ENCODE measurements at places on chromosomes 2 and 18.

- DNase-seq: no peak
Measured at GRCh38 chr2:61620244-61621159, 82.3 kb upstream of the XPO1 start.

DNA sequence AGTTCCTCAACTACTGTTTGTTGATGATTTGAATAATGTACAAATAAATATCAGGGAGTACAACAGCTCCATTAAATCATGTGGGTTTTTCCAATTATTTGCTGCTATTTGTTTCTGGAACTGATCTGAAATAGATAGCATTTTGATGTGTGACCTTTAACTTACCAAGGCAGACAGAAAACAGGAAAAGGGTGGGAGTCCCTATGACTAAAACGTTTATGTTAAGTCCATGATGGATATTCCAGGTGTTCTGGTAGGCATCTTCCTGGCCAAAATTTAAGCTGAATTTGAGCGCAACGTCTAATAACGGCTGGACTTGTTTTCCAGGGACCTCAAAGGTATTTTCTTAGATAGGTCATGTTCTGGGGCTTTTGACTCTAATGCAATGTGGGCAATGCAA, 41.6 kb downstream of the WIPF1 start:
- no peak for DNase-seq

DNA sequence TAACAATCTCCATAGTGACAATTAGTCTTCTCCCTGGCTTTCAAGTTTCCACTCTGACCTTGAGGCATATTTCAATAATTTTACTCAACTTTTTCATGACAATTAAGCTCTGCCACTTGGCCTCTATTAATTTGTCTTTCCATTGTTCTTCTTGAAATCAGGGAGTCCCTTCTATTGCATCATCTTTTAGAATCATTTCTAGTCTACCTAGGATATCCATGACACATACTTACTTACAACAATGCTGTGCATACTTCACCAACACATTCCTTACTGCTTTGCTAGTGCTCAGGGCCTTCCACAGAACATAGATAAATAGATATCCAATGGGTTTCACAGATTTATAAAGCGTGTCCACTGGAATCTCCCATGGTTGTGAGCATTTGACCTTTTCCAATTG, 331.5 kb upstream of the LRP1B start:
- DNase-seq: no peak

DNA sequence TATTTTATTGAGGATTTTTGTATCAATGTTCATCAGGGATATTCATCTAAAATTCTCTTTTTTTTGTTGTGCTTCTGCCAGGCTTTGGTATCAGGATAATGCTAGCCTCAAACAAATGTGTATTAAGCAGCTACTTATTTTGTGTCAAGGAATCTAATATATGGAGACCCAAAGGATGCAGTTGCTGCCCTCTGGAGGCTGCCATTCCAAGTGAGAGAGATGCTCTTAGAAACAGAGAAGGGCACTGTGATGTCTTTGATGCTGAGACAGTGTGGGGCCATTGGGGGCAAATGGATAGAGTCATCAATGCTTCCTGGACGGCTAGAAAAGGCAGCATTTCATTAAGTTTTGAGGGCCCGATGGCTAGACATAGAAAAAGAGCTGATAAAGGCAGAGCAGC, 292.6 kb downstream of the SETBP1 start:
- DNase-seq: no peak

DNA sequence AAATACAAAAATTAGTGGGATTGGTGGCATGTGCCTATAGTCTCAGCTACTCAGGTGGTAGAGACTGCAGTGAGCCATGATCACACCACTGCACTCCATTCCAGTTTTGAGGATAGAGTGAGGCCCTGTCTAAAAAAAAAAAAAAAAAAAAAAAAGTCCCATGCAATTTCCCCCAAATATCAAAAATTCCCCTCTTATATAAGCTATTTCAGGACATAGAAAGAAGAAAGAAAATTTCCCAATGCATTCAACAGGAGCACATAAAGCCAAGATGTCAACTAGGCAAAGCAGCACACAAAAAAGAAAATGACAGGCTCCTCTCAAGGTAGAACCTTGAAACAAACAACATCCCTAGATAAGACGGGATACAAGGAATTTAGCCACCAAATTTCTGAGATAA, 213.3 kb downstream of the TCF4 start:
- DNase-seq: no peak

GRCh38 chr2:85959185-85959584, 70.4 kb upstream of the ST3GAL5 start:
- no peak for DNase-seq

Data from cortex of kidney (tissue), 1 donor.